Hematopoietic multipotent progenitor cell treated with erythropoietin and hydrocortisone succinate and interleukin-3 and kit ligand, for 15 days (in vitro differentiated cells): ENCODE measurements at places on chromosomes 2 and 18.

DNA sequence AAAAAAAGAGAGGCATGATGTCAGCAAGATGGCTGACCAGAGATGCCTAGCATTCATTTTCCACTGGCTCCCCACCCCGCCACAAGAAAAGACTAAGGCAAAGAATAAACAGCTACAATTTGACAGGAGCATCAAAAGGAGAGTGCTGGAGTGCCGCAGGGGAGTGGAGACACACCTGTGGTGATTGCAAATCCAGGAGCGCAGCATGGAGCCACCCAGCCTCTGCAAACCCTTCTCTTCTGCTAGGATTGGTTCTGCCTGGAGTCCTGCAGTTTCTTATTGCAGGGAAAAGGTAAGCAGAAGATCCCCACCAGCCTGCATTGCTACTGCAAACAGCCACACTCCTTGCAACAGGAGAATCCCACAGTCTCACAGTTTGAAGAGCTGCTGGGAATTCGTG is 26.1 kb downstream of the BOLL start:
- DNase-seq: no peak

DNA sequence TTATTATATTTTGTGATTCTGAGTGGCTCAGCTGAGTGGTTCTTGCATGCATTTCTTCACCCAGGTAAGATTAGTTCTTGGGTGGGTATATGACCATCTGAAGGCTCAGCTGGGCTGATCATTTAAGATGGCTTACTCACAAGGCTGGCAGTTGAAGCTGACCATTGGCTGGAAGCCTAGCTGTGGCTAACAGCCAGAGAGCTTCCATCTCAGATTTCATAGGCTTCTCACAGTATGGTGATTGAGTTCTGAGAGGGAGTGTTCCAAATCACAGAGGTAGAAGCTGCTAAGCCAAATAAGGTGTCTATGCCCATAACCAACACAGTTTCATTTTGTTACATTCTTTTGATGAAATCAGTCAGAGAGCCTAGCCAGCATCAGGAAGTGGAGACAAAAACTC is 117.4 kb upstream of the RPRM start:
- no peak for DNase-seq

- DNase-seq: no peak
These were observed 16.1 kb downstream of the SNORC start for GRCh38 chr2:232886176-232886575.

- DNase-seq: no peak
These were observed 2.4 kb upstream of the MRPL53 start for GRCh38 chr2:74474899-74475298.

- DNase-seq: no peak
These were observed 88.8 kb downstream of the ZCCHC2 start for GRCh38 chr18:62611453-62612288.
